ENCODE measurements at places on chromosomes 5 and 9.

GRCh38 chr5:133311176-133311575 lies 259.4 kb downstream of the HSPA4 start:
- DNase-seq: no peak

DNA sequence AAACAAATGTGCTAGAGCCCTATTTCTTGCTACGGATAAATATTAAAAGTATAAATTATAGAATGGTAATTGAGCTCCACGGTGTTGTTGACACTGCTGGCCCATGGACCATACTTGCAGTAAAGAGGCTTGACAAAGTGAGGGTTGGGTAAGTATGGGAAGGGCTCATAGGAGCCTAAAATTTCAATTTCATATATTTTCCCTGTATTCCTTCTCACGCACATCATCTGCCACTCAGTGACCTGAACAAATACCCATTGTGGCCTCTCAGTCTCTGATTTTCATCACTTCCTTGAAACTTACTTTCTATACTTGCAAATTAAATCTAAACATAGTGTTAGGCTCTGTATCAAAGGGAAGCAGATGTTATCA lies 116.5 kb downstream of the PIK3R1 start:
- no peak for DNase-seq

GRCh38 chr9:77975806-77976205 lies 55.8 kb downstream of the GNAQ start:
- no peak for DNase-seq

DNA sequence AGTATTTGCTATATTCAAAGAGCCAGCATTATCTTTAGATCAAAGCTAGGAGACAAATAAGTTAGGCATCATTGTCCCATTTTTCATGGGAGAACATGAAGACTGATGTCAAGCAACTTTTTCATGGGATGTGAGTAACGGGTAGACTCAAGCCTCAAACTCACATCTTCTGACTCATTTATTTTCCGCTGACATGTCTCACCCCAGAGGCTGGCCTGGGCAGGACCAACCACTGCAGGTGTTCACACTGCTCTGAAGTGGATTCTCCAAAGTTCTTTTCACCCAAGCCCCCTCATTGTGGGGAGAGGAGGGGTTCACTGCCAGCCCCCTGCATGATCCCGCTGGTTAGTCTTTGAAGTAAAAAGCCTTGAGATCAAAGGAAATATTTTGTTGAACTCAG lies 34.9 kb upstream of the BASP1 start:
- no peak for DNase-seq

GRCh38 chr9:4821133-4821532 lies 28.4 kb downstream of the RCL1 start:
- DNase-seq: no peak

DNA sequence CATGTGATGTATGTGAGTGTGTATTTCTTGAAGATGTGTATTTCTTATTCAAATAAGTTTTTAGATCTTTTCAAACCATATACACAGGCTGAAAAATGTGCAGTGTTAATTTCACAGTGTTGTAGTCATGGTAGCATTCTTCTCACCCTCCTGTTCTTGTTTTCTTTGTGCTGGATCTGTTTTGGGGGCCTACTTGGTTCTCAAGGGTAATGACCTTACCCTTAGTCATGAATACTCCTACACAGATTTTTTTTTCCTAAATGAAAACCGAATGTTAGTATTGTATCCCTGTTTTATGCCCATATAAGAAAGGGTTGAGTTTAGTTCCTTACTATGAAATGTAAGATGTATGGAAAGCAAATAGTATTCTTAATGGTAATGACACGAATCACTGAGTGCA lies 88.0 kb downstream of the SLC44A1 start:
- no peak for DNase-seq

DNA sequence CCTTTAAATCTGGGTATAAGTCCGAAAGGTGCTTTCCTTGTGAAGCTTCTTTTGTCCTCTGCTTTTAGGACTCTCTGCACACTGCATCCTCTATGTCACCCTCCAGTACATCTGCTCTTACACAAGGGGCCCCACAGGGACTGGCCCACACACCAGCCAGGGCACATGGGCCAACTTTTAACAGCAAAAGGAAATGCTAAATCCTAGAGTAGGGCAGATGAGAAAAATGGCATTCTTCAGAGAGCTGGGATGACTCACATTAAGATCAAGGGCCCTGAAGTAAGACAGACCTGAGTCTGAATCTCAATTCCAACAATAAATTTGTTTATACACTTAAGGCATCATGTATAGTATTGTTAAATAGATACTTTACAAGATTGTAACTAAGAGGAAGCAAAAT lies 40.3 kb upstream of the CDKN2B start:
- DNase-seq: no peak

GRCh38 chr9:86660146-86660943 lies 287.0 kb downstream of the GAS1 start:
- DNase-seq: no peak

DNA sequence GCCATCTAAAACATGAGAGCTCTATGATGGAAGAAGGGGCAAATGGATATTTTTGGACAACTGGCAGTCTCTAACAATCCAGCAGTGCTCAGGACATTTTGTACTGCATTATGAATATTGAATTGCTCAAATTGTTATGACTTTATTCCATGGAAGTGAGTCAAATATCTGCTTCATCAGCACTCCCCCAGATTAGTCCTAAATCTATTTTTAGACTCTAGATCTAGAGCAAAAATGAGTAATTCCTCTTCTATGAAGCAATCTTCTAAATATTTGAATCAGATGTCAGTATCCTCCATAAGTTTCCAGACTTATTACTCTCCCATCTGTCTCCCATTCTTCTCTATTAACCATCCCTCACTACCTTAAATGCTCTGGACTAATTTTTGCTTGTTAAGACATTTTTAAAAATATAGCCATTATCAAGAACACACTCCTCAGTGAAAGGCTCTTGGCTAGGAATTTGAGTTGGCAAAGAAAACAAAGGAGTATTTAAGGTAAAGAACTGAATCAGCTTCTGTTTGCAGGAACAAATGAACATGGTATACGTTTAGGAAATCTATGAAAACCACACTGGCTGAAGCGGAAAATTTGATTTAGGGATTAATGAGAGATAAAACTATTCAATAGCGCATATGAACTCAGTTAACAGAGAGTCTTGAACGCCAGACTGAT lies 300.9 kb downstream of the MCTP1 start:
- no peak for DNase-seq

DNA sequence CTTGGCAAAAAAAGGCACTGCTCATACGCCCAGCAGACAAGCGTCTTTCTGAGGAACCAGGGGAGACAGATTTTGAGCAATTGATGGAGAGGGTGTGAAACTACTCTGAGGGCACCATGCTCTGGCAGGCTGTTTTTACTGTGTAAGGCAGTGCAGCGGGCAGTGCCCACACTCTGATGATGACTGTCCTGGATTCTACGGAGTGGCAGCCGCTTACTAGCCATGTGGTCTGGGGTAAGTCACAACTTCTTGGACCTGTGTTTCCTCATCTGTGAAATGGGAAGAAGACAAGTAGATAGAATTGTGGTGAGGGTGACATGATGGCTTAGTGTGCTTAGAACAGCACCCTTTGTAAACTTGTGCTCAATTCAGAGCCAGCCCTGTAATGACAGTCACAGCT lies 38.8 kb downstream of the FABP6 start:
- DNase-seq: no peak

GRCh38 chr9:73775757-73776156 lies 624.1 kb downstream of the ANXA1 start:
- DNase-seq: no peak

DNA sequence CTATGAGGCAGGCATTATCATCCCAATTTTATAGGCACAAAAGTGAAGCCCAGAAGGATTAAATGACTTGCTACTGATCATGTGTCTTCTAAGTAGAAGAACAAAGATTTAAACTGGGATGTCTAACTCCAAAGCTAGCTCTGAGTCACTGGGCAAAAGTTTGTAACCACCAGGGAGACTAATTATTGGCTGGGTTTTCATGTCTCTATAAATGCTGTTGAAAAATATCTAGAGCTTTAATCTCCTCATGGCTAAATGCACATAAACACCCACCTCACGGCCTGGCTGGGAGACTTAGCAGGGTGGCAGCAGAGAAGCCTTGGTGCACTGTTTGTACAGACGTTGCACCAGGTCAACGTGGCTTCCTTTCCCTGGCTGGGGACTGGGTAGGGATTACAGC lies 144.6 kb downstream of the MELK start:
- DNase-seq: no peak

GRCh38 chr5:20609126-20609525 lies 621.1 kb upstream of the CDH18 start:
- no peak for DNase-seq

DNA sequence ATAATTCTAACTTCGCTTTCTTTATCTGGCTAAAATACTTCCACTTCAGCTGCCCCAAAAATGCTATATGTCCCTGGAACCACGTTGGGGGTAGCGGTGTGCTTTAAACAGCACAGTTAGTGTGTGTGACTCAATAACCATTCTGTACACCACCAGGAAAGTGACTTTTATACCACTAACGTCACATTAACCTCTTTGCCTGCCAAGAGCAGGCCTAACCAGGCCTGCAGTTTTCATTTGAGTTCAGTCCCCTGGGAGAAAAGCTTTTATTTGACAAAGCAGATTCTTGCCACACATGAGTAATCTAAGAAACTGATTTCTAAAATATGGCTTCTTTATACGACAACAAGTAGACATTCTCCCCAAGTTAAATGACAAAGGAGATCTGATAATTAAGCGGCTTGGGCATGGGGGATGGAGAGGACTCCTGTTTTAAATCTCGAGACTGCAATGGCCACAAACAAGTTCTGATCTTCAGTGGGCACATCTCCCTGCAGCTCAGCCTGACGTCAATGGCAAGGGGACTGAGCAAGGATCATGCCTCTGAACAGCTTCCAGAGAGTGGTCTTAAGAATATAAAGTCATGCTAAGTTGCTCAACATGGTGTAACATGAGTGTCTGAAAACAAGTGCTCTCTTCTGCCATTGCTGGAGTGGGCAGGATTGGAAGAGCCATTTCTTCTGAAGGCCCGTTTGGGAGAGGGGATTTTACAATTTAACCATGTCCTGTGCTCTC lies 91.8 kb downstream of the GLIS3 start:
- DNase-seq: no peak

DNA sequence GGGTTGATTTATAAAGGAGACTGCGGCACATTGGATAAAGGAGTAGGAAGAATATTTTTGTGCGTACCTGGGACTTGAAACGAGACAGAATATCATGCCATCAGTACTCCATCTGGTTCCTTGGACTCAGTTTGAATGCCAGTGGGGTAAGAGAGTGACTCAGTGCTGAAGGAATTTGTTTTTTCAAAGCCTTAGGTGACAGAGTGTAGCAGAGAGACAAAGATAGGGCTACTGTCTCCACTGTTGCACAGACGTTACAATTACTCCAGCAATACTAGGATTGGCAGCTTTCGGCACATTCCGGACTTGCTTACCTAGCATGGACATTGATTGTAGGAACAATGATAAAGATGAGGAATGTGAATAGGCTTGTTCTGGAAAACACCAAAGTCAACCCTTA lies 250.7 kb downstream of the KCTD16 start:
- DNase-seq: no peak

GRCh38 chr9:131635892-131636291 lies 90.6 kb downstream of the PRRT1B start:
- DNase-seq: no peak

- no peak for DNase-seq
Observed at GRCh38 chr9:126617003-126617822, 3.5 kb downstream of the LMX1B start.

- no peak for DNase-seq
Observed at GRCh38 chr9:84846906-84847305, 177.4 kb downstream of the NTRK2 start.

- no peak for DNase-seq
Observed at GRCh38 chr5:150195736-150196485, 6.0 kb downstream of the SLC6A7 start.

DNA sequence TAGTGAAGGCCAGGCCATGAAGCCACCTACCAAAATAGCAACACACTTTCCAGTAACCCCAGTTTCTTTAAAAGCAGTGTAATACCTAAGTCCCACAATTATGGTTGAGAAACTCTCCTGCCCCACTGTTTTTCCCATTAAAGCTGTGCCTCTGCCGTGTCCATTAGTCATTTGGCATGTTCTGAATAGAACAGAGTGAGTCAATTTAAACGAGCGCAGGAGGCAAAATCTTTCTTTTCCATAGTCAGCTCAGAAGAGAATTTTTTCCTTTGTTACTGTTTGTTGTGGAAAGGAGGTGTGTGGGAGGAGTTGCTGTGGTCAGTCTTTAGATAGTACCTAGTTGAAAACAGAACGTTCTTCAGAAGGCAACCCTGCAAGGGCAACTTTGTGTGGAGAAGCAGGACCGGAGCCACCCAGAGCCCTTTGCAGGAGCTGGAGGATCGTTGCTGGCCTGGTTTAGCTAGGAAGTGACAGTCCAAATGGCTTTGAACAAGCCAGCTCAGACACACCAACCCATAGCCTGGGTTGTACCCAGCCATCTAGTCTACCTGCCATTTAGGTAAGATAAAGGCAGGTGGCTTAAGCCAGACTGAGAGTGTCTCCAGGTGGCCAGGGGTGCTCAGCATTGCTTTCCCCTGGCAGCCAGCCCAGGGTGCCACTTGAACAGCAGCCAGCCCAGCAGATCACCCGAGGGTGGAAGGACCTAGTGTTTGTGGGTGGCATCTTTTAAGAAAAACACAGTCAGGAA lies 30.4 kb downstream of the GADD45G start:
- no peak for DNase-seq
